ENCODE measurements at places on chromosomes 3 and 15.

DNA sequence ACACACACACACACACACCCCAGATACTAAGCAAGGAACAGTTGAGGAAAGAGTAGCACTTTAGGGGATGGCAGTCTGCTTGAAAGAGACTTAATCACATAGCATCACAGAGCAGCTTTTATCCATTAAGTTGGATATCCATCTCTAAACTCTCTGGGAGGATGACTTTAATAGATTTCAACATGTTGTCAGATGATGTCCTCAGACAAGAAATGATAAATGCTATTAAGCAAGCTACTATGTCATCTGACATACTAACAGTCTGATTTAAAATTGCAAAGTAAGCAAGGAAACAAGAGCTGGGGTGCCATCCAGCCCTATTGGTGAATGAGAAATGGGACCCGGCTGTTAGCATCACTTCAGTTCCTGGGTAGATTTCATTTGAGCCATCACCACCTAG, 136.9 kb downstream of the PLCL2 start:
- no peak for DNase-seq

- DNase-seq, result no peak
Measured at GRCh38 chr3:86109434-86109833, 881.5 kb downstream of the VGLL3 start.

GRCh38 chr3:131568460-131568859, 65.7 kb upstream of the MRPL3 start:
- no peak for DNase-seq

- DNase-seq, result no peak
Measured at GRCh38 chr3:135109681-135110080, 314.6 kb downstream of the EPHB1 start.

- DNase-seq, result no peak
Measured at GRCh38 chr15:60218256-60218655, 179.5 kb downstream of the ANXA2 start.

DNA sequence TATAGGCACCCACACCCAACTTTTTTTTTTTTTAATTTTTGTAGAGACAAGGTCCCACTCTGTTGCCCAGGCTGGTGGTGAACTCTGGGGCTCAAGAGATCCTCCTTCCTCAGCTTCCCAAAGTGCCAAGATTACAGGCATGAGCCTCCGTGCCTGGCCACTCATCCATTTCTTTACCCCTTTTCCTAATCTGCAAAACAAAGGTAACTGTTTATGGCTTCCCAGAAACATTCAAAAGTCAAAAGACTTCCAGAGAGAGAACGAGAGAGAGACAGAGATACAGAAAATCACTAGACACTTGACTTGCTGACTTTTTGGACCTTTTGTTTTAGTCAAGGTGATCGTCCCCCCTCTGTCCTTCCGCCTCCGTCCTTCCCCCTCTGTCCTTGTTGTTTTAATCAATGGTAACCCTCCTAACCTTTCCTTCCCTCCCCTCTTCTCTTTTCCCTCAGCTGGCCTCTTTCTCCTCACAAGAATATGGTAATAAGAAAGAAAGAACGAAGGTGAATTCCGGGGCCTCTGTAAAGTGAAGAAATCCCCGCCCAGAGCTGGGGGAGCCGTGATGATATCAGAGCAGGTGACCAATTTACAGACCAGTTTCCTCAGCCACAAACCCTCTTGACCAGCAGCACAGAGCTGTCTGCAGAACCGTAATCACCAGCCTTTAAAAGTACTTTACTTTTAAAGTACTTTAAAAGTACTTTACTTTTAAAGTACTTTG, 21.9 kb downstream of the KLHL6 start:
- peak; percentile 60 for DNase-seq

GRCh38 chr15:90907838-90908507, 4.9 kb downstream of the MAN2A2 start:
- DNase-seq, result no peak

GRCh38 chr15:84992157-84992944, 10.7 kb downstream of the PDE8A start:
- no peak for DNase-seq

- DNase-seq, result no peak
Measured at GRCh38 chr15:92510163-92510882, 116.6 kb downstream of the ST8SIA2 start.

DNA sequence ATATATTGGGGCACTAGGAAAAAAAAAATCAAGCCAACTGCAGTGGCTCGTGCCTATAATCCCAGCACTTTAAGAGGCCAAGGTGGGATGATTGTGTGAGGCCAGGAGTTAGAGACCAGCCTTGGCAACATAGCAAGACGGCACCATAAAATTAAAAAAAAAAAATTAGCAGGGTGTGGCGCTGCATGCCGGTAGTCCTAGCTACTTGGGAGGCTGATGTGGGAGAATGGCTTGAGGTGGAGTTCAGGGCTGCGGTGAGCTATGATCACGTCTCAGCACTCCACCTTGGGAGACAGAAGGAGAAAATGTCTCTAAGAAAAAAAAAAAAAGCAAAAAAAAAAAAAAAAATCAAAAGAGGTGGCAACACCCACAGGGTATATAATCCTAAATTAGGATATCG, 49.6 kb downstream of the INO80 start:
- no peak for DNase-seq

DNA sequence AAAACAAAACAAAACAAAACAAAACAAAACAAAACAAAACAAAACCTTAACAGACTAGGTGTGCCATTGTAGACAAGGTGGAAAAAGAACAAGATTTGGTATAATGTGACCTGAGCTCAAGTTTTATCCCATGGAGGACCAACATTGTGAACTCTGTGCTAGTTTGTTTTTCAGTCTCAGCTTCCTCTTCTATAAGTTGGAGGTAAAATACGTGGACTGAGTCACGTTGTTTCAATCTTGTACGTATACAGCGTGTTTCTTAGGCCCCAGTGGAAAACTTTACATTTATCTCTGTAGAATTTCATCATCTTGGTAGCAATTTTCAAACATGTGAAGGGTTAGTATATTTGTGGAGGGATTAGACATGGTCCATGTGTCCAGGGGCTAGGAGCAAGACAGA, 261.6 kb downstream of the CD47 start:
- no peak for DNase-seq

GRCh38 chr3:65597226-65597951, 441.3 kb downstream of the MAGI1 start:
- DNase-seq, result peak; percentile 20

DNA sequence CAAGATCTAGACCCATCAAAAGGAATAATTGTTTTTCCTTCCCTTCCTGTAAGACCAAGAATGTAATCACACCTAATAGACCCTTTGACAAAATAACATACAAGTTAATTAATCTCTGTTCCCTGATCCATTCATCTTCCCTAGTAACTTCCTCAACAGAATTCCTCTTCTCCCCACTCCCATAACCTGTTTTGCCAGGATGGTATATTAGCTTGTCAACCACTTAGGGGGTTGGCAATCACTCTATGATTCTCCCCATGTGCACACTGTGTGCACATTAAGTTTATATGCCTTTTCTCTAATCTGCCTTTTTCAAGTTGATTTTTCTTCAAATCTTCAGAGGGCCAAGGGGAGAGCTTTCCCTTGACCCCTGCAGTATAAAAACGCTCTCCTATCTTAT, 2.7 kb upstream of the ATP11B start:
- no peak for DNase-seq

DNA sequence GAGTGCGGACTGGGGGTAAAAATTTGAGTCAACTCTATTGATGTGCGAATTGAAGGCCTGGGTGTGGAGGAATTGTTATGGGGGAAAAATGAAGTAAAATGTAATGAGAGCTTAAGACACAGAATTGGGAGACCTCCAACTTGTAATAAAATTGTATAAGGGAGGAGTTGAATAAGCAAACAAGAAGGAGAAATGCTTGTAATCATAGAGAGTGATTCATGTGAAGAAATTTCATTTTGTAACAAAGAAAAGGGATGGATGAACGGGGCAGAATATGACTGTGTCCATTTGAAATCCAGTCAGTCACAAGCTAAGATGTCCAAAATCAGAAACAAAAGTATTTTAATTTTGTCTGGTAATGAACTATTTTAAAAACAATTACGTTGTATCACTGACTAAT, 552.3 kb downstream of the NAALADL2 start:
- no peak for DNase-seq

DNA sequence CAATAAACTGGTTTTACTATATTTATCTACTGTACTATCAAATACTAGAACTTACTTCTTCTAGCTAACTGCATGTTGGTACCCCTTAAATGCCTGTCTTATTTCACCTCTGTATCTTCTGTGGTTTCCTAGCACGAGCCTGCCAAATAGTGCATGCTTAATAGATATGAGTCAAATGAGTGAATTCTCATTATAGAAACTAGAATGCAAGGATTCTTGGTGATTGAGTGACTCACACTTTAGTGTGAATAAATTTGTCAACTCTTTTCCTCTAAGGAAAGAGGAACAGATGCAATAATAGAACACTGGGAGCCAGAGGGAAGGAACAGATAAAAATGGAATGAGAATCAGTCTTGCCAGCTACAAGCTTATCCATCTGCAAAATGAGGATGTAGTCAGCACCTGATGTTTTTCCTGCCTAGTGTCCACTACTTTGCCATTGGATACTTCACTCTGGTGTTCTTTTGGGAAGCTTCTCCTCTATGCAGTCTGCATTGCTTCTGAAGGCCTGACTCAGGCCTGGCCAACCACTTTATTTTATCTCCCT, 189.1 kb upstream of the CADPS start:
- no peak for DNase-seq

DNA sequence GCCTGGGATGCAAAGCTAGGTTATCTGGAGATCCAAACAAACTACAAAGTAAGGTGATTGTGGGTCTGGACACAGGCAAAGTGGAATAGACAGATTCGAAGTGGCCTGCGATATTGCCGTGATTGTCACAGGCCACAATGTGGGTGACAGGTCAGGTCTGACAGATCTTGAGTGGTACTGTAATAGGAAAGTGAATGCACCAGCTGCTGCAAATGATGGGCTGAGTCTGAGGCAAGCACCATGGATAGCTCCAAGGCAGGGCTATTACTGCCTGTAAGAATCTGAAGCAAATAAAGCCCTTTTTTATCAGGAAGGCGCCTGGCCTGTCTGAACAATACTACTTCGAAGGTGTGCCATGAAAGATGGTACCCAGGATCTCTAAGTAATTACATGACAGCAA, 10.0 kb downstream of the ARMC8 start:
- DNase-seq, result peak; percentile 40

DNA sequence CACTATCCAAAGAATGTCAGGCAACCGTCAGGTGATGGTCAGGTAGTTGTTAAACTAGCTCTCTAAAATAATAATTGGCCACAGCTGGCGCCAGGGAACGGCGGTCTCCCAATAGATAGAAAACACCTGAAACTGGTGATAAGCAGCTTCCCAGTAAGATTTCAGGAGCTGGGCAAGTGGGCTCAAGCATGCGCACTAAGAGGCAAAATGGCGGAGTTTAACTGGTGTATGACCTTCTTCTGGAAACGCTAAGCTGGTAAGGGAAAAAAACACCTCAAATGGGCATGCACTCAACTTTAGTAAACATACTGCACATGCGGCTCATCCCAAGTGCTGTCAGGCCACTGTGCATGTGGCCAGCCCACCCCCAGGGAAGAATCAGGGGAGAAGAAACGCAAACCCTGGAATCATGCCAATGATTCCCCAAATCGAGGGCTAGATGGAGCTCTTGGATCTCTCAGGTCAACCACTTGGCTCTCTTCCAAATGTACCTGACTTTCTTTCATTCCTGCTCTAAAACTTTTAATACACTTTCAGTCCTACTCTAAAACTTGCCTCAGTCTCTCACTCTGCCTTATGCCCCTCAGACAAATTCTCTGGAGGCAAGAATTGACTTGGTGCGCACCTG, 195.0 kb downstream of the ZNF621 start:
- no peak for DNase-seq

- DNase-seq, result no peak
Measured at GRCh38 chr3:194727435-194728128, 41.9 kb downstream of the FAM43A start.

DNA sequence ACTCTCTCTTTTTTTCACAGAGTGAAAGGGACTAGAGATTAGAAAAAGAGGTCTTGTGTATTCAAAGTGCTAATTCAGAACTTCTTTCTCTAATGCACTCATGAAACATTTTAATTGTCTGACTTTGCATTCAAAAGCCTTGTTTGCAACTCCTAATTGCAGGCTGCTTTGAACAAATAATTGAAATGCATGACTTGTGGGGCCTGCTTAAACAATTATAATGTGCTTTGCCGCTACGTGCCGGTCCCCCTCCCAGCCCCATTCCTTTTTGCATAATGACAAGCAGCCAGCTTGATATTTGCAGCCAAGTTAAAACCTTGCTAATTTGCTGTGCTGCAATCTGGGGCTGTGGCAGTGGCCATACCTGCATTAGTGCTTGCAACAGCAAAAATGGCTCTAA, 114.5 kb downstream of the FOXB1 start:
- no peak for DNase-seq

- no peak for DNase-seq
Measured at GRCh38 chr15:77480859-77481633, 60.4 kb downstream of the HMG20A start.

DNA sequence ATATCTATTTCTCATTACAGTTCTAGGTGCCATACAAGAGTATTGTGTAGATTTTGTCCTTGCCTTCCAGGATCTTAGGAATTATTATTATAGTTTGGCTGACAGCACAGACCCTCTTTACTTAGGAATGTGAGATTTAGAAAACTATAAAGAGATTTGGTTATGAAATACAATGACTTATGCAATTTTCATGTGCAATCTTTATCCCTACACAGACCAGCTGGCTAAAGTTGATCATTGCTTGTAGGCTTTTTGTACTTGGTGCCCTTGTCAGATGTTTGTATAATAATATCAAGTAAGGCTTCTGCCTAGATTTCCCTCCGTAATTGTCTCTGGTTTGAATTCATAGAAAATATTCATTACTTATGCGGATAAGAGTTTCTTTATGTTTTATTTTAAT, 174.5 kb upstream of the GAP43 start:
- DNase-seq, result no peak

GRCh38 chr3:69174871-69175737, 52.7 kb upstream of the LMOD3 start:
- DNase-seq, result no peak

DNA sequence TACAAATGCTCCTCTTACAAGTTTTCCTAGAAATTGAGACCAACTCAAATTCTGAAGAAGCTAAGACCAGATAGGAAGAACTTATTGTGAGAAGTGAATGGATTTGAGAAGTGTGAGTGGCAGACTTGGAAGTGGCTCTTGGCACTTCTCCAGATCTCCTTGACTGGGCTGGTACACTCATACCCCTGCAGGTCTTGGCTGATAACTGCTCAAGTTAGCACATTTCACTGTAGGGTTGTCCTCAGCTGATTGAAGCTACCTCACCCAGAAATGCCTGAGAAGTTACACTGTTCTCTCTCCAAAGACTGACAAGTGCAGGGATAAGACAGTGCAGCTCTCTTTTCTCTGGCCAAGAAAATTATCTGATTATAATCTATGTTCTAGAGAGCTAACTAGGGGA, 16.5 kb upstream of the CLDN1 start:
- DNase-seq, result no peak
